ENCODE measurements at places on chromosomes 11 and 22.

DNA sequence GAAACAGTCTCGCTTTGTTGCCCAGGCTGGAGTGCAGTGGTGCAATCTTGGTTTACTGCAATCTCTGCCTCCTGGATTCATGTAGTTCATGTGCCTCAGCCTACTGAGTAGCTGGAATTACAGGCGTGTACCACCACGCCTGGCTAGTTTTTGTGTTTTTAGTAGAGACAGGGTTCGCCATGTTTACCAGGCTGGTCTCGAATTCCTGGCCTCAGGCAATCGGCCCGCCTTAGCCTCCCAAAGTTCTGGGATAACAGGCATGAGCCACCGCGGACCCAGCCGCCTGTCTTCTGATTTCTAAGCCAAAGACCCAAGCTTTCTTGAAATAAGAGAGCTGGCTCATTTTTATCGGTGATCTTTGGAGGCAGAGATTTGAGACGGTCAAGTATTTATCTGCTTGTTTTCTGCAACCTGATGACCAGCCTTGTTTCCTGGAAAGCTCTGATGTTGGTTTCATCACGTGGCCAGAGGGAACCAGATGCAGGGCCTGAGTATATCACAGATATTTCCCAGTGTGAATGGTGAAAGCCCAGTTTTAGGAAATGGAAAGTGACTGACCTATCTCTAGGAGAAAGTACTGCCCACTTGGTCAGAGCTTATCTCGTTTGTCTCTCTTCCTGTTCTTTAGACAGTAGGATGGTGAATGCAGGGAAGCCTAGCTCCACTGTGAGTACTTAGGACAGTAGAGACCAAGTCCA, 5.7 kb upstream of the SIDT2 start:
- no peak for DNase-seq

GRCh38 chr11:110003426-110003825, 89.8 kb upstream of the ZC3H12C start:
- DNase-seq, result no peak

DNA sequence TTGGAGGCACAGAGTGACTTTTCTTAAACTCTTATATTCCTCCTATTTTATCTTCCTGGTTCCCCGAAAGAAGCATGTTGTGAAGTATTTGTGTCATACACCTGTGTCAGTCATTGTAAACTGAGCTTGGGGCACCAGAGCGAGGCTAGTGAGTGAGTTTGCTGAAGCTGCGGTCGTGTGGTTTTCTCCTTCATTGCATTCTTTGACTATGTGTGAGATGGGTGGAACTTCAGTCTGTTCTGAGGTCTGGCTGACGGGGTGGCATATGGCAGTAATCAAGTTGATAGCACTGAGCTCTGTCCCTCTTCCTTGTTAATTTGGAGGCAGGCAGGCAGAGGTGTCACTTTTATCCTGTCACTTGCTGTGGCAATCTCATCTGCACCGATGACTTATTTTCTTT, 4.2 kb downstream of the VPS26B start:
- DNase-seq, result no peak

GRCh38 chr11:34208266-34209135, 103.1 kb downstream of the NAT10 start:
- no peak for DNase-seq

- no peak for DNase-seq
Measured at GRCh38 chr11:128326791-128327190, 260.6 kb downstream of the ETS1 start.

GRCh38 chr11:87322568-87322967, 284.8 kb downstream of the TMEM135 start:
- DNase-seq, result no peak

DNA sequence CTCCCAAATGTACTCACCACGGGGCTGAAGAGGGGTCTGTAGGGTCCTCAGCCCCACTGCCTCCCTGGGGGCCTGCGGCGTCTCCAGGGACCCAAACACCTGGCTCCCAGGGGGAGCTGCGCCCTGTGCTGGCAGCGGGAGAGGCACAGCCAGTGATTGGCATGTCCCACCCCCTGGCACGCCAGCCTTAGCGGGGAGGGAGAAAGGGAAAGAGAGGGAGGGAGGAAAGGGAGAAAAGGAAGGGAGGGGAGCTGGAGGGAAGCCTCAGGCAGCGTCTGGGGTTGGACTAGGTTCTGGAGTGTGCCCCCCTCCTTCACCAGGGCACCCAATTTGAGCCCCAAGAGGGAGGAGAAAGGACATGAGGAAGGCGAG, at the start of gene CHRM1:
Gene CHRM1 (minus strand): TSS at position 163 of the 372 bp plus-strand sequence. CDS start 10,263 bp downstream, outside the sequence.
- no peak for DNase-seq

DNA sequence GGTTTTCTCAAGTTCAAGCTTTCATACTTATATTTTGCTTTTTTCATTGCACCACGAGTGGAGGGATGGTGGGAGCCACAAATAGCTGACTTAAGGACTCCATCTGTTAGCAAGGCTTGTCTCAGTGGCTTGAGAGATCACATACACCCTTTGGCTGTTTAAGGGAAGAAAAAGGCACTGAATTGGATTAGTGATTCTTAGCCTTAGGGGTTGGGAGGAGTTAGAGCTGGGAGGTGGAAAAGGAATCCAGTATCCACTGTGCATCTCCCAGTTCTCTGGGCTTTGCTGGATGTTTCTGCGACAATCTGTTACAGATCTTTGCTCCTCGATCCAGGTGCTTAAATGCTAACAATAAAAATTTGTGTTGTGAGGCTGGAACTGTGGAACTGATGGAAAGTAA, 593.6 kb downstream of the CNTN5 start:
- no peak for DNase-seq

GRCh38 chr11:43936076-43936475, 6.4 kb upstream of the C11orf96 start:
- DNase-seq, result no peak

GRCh38 chr11:130380778-130381177, 47.6 kb downstream of the ADAMTS8 start:
- DNase-seq, result no peak

- DNase-seq, result no peak
Measured at GRCh38 chr11:9250139-9250582, 15.0 kb downstream of the DENND5A start.

GRCh38 chr11:37905707-37906417, 1307.8 kb upstream of the RAG2 start:
- DNase-seq, result no peak

DNA sequence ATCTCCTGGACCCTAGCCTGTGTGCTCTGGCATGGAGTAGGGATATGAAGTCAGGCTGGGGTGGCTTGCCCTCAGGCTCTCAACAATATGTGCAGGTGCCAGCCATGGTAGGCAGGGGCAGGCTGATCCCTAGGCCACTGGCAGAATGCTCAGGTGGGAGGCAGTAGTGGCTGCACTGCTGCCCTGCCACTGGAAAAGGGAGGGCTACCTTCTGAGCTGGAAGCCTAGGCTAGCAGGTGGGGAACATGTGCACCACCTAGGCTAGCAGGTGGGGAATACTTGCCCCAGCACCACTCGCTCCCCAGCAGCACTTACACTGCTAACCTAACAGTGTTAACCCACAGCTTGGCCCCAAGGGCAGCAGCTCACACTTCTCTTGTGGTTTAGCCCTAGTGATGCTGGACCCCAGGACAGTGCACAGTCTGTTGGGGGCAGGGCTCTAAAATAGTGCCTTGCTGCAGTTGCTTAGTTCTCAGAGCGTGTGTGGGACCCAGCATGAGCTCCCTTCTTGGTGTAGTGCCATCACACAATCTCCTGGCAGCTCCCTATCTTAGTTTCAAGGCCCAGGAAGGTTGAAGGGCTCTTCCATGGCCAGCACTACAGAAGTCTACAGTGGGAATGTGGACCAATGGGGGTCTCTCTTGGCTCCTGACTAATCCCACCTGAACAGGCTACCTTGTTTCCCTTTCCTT, 130.8 kb downstream of the FCHSD2 start:
- no peak for DNase-seq

DNA sequence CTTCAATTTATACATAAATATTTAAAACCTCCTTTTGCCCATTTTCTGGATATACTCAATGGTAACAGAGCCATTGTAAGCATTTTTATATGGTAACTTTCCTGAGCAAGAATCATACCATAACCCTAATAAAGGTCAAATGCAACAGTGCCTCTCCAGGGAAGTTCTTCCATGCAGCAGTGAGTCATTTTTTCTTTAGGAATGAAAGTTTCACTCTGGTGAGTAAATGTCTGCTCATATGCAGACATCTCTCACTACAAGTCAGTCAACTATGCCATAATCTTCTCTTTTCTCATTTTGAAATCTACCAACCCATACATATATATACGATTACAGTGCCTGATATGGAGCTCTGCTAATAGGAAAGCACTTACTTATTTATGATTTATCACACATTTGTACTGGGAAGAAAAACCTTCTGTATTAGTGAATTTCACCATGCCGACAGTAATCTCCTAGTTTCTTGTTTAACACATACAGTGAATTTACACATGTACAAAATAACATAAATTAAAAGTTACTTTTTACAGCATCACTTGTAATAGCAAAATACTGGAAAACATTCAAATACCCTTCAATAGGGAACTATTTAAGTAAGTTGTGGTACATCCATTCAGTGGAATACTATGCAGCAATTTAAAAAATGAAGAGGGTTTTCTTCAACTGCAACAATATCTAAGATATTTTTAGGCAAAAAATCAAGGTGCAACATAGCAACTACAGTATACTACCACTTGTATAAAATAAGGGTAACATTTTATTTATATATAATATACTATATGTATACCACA, 16.0 kb downstream of the STK33 start:
- no peak for DNase-seq

DNA sequence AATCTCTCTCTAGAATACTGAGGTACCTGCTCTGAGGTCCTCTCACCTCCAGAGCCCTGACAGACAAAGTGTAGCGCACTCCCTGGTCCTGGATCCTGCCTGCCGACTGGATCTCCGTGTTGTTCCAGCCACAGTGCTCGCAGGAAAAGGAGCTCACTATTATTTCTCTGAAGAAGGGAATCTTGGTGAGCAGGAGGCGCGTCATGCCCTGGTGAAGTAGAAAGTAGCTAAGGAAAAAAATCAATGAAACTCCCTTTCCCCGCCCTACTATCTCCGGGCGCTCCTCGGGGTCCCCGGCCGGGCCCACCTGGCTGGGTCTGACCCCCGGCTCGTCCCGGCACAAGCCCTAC, 412 bp downstream of the ZPR1 start:
- DNase-seq, result no peak

- no peak for DNase-seq
Measured at GRCh38 chr11:78044706-78045105, 19.0 kb upstream of the THRSP start.

DNA sequence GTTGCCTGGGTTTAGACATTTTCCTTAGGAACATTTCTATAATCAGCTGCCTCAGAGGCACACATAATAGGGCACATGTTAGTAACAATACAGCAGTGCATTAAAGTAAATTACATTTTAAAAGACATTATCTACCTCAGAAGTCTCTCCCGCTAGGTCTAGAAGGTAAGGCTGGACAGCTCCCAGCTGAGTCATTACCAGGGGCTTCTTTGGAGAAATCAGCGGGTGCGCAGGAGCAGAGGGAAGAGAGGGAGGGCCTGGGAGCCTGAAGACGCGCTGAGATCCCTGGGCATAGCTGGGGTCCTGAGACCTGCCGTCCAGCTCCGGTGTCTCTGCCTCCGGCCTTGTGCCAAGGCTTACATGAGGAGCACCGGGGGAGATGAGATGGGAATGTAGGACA, 67.7 kb downstream of the TMPRSS5 start:
- DNase-seq, result no peak
